ENCODE measurements at places on chromosomes 7 and 10.

- peak; percentile 39 for DNase-seq
Observed at GRCh38 chr10:49831352-49832035, 69.4 kb upstream of the OGDHL start.

- peak; percentile 85 for DNase-seq
Observed at GRCh38 chr7:115230882-115231571, 309.1 kb downstream of the MDFIC start.

GRCh38 chr7:110568932-110569331 is 522.0 kb upstream of the LRRN3 start:
- no peak for DNase-seq

DNA sequence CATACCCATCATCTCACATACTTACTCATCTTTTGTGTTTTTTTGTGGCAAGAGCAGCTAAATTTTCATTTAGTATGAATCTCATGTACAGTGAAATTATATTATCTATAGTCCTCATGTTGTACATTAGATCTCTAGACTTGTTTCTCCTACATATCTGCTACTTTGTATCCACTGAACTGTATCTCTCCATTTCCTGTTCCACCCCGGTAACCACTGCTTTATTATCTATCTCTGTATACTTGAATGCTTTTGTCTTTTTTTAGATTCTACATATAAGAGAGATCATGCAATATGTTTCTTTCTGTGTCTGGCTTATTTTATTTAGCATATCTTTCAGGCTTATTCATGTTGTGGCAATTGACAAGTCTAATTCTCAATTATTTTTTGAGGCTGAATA is 125.1 kb downstream of the ANKRD7 start:
- no peak for DNase-seq

- DNase-seq = no peak
Observed at GRCh38 chr10:80196950-80197315, 8.4 kb downstream of the ANXA11 start.

DNA sequence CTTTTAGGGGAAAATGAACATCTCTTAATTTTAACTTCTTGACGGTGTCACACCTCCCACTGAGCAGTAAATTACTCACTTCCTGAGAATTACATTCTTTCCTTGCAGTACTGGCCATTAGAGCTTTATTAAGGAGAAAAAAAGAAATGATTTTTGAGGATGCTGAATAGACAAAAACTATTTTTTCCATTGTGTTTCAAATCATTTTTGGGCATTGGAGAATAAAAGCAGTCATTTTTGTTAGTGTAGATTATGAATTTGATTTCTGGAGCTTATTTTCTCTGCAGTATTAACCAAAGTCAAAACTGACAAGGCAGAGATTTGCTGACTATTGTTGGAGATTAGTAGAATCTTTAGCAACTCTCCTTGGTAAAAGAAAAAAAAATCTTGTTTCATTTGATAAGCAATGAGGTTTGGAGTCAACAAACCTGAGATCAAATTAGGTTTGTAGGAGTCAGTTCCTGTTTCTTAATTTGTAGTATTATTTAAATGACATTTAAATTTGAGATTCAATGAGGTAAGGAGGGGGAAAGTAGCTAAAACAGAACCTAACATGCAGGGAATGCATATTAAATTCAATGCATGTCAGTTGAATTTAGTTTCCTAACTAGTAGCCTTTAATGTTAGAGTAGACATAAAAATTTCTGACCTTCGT is 70.6 kb downstream of the AP3M1 start:
- DNase-seq = peak; percentile 40

- DNase-seq = no peak
Observed at GRCh38 chr7:134922720-134923704, 63.3 kb upstream of the AGBL3 start.

GRCh38 chr10:69285699-69286098 is 7.4 kb downstream of the HK1 start:
- DNase-seq = no peak

- no peak for DNase-seq
Observed at GRCh38 chr7:157633465-157634185, 296.8 kb downstream of the DNAJB6 start.

- no peak for DNase-seq
Observed at GRCh38 chr7:22140578-22140977, 194.9 kb upstream of the CDCA7L start.

DNA sequence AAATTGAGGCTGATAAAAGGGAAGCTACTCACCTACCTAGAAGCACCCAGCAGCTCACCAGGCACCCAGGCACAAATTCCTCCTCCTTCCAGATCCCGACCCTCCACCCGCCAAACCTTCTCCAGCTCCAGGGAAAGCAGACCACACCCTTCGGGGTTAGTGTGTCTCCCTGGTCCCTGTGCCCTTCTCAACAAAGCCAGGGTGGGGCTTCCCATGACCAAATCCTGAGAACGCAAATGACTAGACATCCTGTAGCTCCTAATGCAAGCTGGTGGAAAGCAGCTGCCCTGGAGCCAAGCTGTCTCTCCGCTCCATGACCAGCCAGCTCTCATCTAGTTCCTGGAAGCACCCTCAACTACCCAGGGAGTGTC is 4.4 kb downstream of the TBX20 start:
- DNase-seq = no peak

GRCh38 chr10:6203331-6204062 is 765 bp downstream of the PFKFB3 start:
- peak; percentile 75 for DNase-seq

DNA sequence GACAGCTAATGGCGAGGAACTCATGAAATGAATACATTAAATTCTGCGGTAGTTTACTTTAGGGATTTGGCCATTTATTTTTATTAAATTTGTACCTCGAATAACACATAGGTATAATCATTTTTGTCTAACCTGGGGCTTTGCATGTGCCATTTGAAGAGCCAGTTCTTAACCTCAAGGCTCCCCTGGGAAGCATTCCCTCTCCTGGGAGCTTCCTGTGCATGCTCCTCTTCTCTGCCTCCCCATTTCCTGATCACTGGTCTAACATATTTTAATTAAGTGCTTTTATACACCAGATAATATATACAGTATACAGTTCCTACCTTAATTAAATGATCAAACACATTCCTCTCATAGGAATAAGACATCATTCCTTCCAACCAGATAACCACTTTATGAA is 183.9 kb upstream of the FZD1 start:
- no peak for DNase-seq

GRCh38 chr7:34844406-34844805 is 186.4 kb downstream of the NPSR1 start:
- no peak for DNase-seq

- DNase-seq = peak; percentile 3
Observed at GRCh38 chr7:71414490-71414889, 282.5 kb downstream of the GALNT17 start.

DNA sequence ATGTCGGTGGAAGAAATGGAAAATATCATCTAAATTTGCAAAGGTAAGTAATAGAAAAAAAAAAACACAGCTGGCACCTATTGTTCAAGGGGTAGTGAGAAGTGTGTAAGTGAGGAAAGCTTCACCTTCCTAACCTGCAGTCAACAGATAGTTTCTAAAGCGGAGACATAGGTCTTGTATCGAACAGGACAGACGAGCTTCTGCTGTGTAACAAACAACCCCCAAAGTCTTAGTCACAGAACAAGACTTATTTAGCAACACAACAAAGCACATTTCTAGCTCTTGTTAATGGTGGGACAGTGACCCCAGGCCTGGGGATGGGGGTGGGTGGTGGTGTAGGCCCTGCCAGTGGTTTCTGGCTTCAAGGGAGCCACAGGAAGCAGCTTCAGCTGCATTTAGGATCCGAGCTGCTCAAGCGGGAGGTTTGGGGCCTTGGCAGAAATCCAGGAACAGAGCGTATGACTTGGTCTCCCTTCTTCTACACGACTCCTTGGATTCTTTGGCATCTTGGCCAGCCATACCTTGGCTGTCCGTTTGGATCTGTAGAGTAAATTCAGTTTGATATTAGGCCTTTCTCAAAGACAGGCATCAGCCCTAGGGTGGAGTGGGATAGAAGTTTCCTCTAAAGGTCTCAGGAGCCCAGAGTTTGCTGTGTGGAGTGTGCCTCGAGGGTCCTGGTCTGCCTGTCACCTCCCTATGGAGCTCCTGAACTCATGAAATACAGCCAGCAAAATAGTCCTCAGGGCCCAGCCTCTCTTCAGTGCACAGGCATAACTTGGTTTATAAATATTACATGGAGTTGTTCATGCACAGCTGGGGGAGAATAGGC is 56.9 kb upstream of the SHH start:
- DNase-seq = no peak

GRCh38 chr10:92839191-92840085 is 8.9 kb upstream of the EXOC6 start:
- peak; percentile 59 for DNase-seq

- DNase-seq = no peak
Observed at GRCh38 chr10:103911021-103911459, 6.9 kb downstream of the STN1 start.

- no peak for DNase-seq
Observed at GRCh38 chr10:101749047-101750016, 26.6 kb downstream of the FGF8 start.

DNA sequence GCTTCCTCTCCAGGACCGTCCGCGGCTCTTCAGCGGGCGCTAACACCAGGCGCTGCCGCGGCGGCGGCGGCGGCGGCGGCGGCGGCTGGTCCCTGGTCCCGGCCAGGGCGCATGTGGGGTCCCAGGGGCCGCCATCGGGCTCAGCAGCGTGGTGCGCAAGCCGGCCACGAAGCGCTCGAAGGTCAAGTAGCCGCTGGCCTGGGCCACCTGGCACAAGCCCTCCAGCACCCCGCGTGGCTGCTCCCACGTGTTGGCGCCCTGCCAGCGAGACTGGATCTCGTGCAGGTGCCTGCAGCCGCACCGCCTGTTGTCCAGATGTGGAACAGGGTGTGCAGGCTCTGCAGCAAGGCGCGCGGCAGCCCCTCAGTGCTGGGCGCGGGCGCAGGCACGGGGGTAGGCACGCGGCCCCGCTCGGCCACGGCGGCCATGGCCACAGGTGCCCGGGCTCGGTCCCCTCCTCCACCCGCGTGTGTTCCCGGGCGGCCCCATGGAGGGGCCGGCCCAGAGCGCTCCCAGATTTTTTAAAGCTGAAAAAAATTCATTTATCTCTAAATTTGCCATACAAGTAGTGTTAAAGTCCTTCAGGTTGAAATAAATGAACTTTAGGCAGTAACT is 884.2 kb upstream of the ZNF722 start:
- no peak for DNase-seq

DNA sequence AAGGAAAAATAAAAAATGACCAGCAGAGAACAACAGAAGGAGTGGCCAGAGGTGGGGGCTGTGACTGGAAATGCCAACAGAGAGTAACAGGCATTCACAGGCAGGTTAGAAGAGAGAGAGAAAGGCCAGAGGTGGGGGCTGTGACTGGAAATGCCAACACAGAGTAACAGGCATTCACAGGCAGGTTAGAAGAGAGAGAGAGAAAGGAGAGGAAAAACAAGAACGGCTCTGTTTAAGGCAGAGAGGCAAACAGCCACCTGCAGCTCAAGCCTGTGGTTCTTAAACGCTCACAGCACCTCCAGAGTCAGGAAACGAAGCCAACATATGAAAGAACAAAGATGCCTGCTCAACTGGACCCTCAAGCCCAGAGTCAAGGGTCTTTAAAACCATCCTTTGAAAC is 39.5 kb upstream of the DGKI start:
- DNase-seq = no peak

DNA sequence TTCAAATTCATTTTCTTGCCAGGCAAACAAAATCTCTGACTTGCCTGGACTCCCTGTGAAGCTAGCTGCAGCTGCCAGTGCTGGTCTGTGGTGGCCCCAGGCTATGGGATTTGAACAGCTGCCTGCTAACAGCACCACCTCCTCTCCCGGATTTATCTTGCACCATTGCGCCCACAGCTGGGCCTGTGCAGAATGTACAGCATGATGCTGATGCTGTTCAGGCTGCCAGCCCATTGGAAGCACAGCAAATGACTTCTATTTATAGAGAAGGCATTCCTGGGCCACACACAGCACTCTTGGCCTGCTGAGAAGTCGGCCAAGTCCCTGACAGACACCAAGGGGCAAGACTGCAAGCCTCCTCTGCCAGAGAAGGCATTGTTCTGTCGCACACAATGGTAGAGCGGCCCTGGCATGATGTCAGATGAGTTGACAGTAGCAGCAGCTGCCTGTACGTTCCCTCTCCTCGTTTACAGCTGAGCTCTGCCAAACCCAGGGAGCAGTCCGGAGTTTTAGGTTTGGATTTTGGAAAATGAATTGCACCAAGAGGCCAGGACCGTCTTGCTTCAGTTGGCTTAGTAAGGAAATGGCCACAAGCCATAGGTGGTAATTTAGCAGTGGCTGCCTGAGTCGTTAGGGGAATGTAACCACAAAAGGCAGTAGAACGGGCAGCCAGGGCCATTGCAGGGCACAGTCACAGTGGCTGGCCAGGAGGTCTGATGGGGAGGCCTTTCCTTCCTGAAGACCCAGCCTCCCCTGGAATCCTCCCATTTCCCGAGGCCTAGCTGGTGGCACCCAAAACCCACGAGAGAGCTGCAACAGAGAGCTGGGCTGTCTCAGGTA is 38.5 kb downstream of the MTURN start:
- peak; percentile 100 for DNase-seq

DNA sequence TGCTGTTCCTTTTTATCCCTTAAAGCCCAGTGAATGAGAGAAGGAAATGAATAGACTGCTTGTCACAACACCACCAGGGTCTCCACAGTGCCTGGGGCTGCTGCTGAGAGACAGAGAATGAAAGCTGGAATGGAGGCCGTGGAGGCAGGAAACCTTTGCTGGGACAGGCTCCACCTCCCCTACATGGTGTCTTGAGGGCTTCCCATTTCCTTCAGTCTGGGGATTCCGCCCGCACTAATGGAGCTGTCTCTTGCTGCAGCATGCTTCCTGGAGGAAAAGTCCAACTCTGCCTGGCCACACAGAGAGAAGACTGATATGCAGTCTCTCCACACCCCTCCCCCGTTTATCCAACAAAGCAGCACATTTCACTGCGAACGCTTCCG is 54.5 kb downstream of the LRRC4 start:
- no peak for DNase-seq

DNA sequence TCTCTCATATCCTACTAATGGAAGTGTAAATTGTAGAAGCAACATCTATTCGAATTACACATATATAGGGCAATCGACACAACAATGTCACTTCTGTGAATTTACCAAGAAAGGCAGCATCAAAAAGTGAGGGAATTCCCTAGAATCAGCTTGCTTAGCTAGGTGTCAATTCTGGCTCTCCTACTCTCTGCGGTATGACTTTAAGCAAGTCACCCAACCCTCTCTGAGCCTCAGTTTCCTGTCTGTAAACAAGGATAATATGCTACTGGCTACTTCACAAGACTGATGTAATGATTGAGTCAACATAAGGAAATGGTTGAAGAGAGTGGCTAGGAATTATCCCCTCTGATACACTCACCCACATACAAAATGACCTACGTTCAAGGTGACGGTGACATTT is 19.4 kb downstream of the CCDC6 start:
- no peak for DNase-seq

DNA sequence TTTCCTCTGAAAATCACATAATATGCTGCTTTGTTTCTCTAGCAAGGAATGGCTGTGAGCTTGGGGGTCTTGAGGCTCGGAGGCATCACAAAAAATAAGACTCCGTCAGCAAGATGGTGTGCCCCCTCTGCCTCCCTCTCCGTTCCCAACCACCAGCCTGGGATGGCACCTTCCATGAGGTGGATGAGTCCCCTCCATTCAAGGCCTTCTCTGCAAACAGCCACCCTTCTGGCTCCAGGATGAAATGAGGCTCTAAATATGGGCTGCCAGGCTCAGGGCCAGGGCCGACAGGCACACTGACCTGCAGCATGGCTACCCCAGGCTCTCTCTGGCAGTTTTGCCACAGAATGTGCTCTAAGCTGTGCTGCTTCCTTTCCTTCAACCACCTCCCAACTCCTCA is 521.5 kb downstream of the PTPRN2 start:
- no peak for DNase-seq

GRCh38 chr7:86214734-86215133 is 429.0 kb upstream of the GRM3 start:
- DNase-seq = no peak

- DNase-seq = no peak
Observed at GRCh38 chr7:8991159-8991558, 557.8 kb downstream of the NXPH1 start.
